Activated CD4-positive, alpha-beta T cell treated with anti-CD3 and anti-CD28 coated beads for 4 hours (primary cell): ENCODE measurements at places on chromosomes 4 and X.

DNA sequence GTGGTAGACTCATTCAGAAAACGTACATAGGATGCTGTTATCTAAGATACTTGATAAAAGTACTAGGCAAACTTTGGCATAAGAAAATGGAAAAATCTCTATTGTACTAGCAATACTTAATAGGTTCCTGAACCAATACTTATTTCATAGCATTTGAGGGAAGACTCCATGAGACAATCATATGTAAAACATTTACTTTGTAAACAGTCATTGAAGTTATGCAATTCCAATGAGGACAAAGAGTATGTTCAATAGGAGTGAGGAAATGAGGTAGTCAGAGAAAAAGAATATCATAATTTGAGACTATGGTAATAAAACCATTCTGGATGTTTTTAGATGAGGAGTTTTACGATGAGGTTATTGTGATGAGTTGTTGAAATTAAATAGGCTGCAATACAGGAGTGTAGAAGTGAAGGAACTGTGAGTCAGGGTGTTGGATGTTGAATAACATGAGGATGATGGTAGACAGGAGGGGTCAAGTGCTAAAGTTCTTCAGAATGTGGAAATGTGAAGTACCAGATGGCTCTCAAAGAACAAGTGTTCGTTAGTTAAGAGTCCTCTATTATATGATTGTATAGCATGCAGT lies 397.9 kb downstream of the PPP3CA start:
- no peak for DNase-seq

DNA sequence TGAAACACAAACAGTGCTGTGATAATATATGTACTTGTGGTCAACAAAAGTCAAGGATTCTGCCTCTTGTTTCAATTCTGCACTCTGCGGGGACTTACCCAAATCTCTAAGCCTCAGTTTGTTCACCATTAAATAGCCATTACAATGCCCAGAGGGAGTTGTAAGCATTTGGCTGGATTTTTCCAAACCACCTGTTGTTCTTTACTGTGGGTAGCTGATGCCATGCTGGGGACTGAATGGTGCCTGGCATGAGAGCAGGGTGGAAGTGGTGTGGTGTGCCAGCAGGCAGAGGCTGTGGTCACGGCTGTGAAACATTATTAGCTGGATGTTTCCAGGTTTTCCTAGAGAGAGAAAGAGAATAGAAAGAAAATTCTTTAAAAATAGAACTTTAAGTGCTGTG lies 60.7 kb upstream of the PAK3 start:
- no peak for DNase-seq

GRCh38 chr4:40124690-40125089 lies 68.0 kb downstream of the N4BP2 start:
- no peak for DNase-seq

- DNase-seq: no peak
These were observed 684.0 kb upstream of the MAGEB2 start for GRCh38 chrX:29531336-29531735.

DNA sequence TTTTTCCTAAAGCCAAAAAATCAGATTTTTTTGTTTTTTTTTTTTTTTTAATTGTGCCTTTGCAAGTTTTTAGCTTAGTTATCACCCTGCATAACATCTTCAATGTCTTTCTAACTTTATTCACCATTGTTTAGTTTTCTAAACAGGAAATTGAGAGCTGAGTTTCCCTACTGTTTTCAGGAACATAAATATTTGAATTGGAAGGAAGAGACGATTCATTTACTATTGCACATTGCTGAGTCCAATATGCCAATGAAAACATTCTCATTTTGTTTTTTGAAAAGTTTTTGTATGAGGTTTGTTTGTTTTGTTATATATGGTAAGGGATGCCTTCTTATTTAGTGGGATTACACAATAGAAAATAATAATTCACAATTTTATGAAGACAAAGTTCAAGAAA lies 148.4 kb downstream of the ANKRD50 start:
- no peak for DNase-seq

DNA sequence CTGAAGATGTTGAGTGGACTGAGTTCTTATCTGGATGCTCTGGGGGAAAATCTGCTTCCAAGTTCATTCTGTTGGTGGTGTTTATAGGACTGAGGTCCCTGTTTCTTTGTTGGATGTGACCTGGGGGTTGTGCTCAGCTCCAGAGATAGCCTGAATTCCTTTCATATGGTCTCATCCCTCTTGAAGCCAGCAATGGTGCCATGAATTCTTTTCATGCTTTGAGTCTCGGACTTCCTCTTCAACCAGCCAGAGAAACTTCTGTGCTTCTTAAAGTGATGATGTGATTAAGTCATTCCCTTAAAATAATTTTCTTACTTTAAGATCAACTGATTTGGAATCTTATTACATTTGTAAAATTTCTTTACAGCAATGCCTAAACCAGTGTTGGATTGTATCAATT lies 233.8 kb upstream of the UGT8 start:
- no peak for DNase-seq
